ENCODE measurements at places on chromosomes 16 and 17.
A peak's percentile ranks its signal among the peaks of the same experiment; 100 is the strongest.

GRCh38 chr17:7132511-7133094 is 18.0 kb upstream of the ASGR2 start:
- DNase-seq, result peak; percentile 72

DNA sequence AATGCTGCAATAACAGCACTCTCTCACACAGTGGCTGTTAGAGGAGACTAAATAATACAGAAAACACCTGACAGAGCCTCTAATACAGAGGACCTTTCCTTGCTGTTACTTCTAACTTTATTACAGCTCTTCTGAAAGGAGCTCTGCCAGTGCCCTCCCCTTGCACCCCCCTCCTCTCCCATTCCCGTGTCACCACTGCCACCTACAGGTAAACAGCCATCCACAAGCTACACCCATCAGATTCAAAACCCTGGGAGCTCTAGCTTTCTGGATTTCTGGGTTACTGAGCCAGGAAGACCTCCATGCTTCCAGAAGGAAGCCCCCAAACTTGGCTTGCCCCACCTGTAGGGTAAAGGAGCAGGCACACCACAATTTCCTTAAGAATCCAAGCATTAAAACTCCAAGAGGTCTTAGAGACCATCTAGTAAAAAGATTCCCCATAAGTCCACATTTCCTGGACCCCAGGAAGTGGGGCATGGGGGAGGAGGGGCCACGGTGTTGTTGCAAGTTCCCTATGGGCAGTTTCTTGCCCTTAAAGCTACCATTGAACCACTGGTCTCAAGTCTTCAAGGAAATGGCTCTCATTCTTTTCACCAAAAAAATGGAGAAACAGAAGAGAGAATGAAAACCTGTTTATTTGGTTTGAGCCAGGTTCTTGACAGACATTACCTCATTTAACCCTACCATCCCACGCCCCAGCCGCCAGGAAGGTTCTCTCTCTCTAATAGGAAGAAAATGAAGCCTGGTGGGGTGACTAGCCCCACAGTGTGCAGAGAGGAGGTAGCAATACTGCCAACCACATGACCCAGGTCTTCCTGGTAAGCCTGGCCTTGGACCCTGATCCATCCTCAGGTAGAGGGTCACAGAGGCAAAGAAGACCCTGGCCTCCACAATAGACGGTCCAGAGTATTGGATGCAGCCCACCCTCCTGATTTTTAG is 52.8 kb downstream of the TOM1L2 start:
- peak; percentile 54 for DNase-seq

DNA sequence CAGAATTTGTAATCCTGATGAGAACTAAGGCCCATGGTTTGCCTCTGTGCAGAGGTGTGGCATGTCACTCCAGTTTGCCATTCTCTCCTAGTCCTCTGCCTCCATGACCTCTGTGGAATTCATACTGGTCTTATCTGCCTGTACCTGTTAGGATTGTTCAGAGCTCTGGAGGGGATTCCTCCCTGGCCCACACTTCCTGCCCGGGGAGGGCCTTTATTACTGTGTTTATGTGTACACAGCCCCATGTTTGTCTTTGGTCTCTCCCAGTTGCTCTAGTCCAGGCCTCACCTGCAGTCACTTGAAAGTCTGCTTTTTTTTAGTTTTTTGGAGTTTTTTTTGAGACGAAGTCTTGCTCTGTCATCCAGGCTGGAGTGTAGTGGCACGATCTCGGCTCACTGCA is 36.4 kb downstream of the RHBDL3 start:
- no peak for DNase-seq

GRCh38 chr16:72380283-72380682 is 208.3 kb upstream of the PMFBP1 start:
- no peak for DNase-seq

DNA sequence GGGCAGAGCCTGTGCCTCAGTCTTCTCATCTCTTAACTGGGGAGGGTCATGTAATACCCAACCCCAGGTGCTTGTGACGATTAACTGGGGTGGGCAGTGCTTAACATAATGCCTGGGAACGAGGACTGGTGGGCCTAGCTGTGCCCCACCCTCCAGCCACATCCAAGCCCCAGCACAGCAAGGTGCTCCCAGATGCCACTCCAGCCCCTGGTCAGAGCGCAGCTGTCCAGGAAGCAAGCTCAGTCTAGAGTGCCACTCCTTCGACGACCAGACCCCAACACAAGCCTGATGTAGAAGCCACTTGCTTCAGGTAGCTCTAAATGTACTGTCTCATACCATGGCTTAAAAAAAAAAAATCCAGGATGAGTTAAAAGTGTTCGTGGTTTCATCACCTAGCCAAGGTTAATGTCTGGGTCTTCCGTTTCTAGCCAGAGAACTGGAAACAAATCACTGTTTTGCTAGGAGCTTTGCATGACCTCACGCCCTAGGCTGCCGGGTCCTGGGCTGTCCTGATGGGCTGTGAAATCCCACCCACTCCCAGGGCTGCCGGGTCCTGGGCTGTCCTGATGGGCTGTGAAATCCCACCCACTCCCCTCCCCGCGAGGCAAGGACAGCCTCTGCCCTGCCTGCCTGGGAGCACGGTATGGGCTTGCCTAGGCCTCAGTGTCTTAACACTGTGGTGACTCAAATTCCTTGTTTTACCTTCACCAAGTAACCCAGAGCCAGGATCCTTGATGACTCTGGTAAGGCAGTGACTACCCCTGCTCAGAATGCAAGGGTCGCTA is 7.7 kb downstream of the MIEF2 start:
- no peak for DNase-seq

GRCh38 chr16:80142281-80142680 is 398.5 kb upstream of the DYNLRB2 start:
- DNase-seq, result no peak

DNA sequence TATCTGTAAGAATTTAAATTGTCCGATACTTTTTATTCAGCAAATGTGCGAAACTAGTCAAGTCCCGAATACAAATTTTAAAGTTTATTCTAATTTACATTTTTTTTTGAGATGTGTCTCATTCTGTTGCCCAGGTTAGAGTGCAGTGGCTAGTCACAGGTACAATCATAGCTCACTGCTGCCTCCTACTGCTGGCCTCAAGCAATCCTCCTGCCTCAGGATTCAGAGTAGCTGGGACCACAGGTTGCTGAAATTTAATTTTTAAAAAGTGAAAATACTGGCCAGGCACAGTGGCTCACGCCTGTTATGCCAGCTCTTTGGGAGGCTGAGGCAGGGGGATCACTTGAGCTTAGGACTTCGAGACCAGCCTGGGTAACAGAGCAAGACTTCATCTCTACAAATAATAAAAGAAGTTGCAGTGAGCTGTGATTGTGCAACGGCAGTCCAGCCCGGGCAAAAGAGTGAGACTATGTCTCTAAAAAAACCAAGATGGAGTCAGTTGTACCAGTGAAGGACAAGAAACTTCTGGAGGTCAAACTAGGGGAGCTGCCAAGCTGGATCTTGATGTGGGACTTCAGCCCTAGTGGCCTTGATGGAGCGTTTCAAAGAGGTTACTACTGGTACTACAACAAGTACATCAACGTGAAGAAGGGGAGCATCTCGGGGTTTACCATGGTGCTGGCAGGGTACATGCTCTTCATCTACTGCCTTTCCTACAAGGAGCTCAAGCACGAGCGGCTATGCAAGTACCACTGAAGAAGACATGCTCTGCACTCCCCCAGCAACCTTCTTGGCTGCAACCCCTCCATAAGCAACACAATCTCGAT is 5.6 kb downstream of the POLG2 start:
- no peak for DNase-seq

DNA sequence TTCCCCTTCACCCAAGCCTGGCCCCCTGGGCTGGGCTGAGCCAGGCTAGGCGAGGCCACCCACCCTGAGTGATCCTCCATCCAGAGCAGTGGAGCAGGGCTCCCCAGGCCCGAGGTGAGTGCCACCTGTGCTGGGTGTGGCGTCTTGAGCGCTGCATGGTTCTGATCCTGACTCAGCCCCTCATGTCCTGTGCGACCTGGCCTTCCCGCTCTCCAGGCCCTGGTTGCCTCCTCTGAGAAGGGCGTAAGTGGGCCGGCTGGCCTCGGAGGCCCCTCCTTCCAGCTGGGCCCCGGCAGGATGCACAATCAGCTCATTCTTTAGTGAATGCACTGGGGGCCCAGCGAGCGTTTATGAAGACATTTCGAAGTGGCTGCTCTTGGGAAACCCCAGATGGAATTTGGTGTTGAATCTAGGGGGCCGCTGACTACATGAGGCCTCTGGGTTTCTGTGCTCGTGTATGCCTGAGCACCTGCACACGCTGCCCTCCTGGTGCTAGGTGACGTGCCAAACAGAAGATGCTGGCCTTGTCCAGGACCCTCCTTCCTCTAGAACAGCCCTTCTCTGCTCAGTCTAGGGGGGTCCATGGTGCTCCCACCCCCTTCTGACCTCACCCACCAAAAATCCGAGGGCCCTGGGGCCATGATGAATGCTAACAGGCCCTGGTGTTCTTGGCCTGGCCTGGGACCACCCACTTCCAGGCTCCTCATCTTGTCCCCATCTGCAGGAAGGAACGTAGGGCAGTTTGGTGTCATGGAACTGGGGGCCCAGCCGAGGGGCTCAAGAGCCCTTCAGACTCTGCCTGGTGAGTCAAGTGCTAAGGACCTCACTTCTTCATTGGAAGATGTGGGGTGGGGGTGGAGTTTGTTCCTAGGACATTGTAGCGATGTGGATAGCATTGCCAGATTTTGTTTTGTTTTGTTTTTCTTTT is 3.6 kb upstream of the TMEM92 start:
- DNase-seq, result no peak

- DNase-seq, result peak; percentile 40
These were observed 91.0 kb downstream of the GSG1L start for GRCh38 chr16:27972500-27972899.

GRCh38 chr16:8796469-8797363 is 723 bp downstream of the TMEM186 start:
- no peak for DNase-seq

GRCh38 chr17:39915559-39915958 is 2.9 kb downstream of the GSDMB start:
- DNase-seq, result no peak

- no peak for DNase-seq
These were observed 12.5 kb downstream of the FAHD1 start for GRCh38 chr16:1839554-1839953.

- DNase-seq, result no peak
These were observed 86.5 kb upstream of the PLCG2 start for GRCh38 chr16:81692571-81692970.

- no peak for DNase-seq
These were observed 1.4 kb downstream of the SRSF2 start for GRCh38 chr17:76735586-76736348.

DNA sequence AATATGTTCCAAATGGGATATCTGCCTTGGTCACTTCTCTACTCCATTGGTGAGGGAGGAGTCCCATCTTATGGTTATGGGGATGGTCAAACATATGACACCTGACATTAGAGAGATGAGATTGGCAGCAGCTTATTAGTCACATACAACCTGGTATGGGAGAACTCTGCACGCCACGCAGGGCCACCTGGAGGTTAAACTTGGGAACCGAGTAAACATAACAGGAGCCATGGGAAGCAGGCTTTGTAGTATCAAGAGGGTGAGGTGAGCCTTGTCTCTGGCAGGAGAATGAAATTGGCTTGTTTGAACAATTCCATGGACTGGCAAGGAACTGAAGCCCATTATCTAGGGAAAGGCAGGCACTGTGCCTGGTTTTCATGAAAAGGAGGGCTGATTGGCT is 238.7 kb upstream of the ELAC2 start:
- DNase-seq, result no peak

All from stimulated activated naive CD4-positive, alpha-beta T cell (primary cell).